ENCODE measurements at places on chromosomes 16 and 17. TPM values are rescaled to one million over a fixed set of nuclear protein-coding genes. Genes with fewer than 3 reads are reported as not detected.

DNA sequence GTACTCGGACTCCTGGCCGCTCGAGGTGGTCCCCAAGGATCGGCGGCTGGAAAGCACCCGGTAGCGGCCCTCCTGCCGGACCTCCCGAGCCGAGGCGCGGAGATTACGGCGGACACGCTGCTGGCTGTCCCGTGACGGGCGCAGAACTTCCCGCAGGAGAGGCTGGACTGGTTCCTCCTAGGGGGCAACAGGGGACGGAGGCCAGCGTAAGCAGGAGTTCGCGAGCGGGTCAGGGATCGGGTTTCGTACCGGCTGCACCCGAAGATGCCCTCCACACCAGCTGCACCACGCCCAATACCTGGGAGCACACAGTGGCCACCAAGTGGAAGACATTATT, 341 bp downstream of the SLC7A6OS start:
- no peak for DNase-seq

- no peak for DNase-seq
Measured at GRCh38 chr16:86593913-86594620, 15.7 kb downstream of the FOXL1 start.

GRCh38 chr16:49594685-49595498, 221.3 kb downstream of the C16orf78 start:
- DNase-seq = no peak

- no peak for DNase-seq
Measured at GRCh38 chr17:77465358-77466041, 324.7 kb downstream of the SEC14L1 start.

GRCh38 chr17:77923776-77924513, 34.6 kb upstream of the TNRC6C start:
- DNase-seq = no peak

GRCh38 chr16:29987371-29988085, 7.9 kb downstream of the HIRIP3 start:
- no peak for DNase-seq

The PHOSPHO1 gene
- 39.0 TPM for total RNA-seq
